ENCODE measurements at places on chromosomes 6 and 20.

DNA sequence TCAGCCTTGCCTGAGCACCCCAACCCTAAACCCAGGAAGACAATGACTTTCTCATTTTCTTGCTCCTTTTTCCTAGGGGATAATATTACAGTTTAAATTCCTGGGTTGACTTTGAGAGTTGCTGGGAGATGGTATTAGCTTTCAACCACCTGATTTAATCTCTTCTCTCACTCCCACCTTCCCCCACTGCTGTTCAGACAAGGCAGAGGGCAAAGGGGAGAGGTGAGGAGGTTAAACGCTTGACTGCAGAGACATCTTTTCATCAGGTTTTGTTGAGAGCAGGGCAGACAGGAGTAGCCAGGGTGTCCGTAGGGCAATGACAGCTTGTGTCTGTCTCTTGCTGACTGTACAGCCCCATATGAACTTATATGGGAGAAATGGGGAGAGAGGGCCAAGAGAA lies 811.2 kb downstream of the MAFB start:
- H3K36me3 ChIP-seq = no peaks in the 10 kb centered on the region
- H3K4me1 ChIP-seq = peaks cover 6% of the 10 kb centered on the region
- DNase-seq = no peak
- no peaks in the 10 kb centered on the region for H3K27me3 ChIP-seq
- H3K4me3 ChIP-seq = no peak overlapping the region

- no peaks in the 10 kb centered on the region for H3K36me3 ChIP-seq
- peaks cover 5% of the 10 kb centered on the region for H3K4me1 ChIP-seq
Observed at GRCh38 chr6:111888928-111889695, 15.9 kb upstream of the FYN start.

GRCh38 chr6:105593805-105594671 lies 191.2 kb upstream of the PREP start:
- no peak overlapping the region for H3K27ac ChIP-seq
- H3K36me3 ChIP-seq = no peaks in the 10 kb centered on the region
- no peaks in the 10 kb centered on the region for H3K4me1 ChIP-seq
- no peak overlapping the region for H3K4me3 ChIP-seq
- H3K27me3 ChIP-seq = no peaks in the 10 kb centered on the region
- DNase-seq = no peak

GRCh38 chr6:56958481-56958880 lies 3.6 kb downstream of the BEND6 start:
- no peaks in the 10 kb centered on the region for H3K27me3 ChIP-seq
- H3K27ac ChIP-seq = no peak overlapping the region
- no peak overlapping the region for H3K4me3 ChIP-seq

DNA sequence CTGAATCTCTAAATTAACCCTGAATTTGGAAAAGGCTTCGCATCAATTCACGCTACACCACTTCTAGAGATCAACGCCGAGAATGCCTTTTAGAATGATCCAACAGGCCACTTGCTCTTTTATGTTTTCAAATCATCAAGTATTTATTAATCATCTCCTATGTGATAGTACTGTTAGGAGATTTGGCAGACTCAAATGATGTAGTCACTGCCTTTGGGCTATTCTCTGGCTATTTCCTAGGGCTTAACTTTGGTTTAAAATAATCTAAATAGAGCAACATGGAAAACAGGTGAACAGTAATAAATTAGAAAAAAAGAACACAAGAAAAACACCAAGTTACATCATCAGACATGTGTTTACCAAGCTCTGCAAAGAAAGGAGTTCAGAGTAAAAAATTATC lies 140.3 kb downstream of the TENT5A start:
- no peaks in the 10 kb centered on the region for H3K27me3 ChIP-seq
- H3K27ac ChIP-seq = peak overlapping the region; percentile 12
- H3K4me3 ChIP-seq = no peak overlapping the region
- DNase-seq = no peak

- DNase-seq = no peak
- no peaks in the 10 kb centered on the region for H3K36me3 ChIP-seq
Observed at GRCh38 chr6:25717866-25718740, 36.4 kb upstream of the SLC17A4 start.

DNA sequence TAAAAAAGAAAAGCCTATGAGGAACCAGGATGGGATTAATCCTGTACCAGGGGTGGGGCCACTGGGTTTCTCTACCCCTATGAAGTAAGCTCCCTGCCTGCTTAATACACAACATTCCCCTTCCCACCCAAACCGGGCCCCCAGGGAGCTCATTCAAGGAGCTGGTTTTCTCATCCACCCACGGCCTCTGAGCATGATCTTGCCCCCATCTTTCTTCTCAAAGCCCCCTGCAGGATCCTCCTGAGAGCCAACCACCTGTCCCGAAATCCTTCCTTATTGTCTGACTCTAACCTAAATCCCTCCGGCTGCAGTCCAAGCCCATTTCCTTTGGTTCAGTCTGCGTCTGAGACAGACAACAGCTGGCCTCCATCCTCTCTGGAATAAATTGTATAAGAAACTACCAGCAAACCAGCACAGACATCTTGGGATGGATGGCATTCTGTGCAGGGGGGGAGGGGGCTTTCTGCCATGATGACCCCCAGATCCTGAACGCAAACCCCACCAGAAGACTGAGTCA lies 21.0 kb downstream of the KCNK5 start:
- H3K4me1 ChIP-seq = peaks cover 37% of the 10 kb centered on the region
- peak overlapping the region; percentile 42 for H3K27ac ChIP-seq
- peak; percentile 59 for DNase-seq
- H3K4me3 ChIP-seq = no peak overlapping the region
- H3K27me3 ChIP-seq = no peaks in the 10 kb centered on the region

DNA sequence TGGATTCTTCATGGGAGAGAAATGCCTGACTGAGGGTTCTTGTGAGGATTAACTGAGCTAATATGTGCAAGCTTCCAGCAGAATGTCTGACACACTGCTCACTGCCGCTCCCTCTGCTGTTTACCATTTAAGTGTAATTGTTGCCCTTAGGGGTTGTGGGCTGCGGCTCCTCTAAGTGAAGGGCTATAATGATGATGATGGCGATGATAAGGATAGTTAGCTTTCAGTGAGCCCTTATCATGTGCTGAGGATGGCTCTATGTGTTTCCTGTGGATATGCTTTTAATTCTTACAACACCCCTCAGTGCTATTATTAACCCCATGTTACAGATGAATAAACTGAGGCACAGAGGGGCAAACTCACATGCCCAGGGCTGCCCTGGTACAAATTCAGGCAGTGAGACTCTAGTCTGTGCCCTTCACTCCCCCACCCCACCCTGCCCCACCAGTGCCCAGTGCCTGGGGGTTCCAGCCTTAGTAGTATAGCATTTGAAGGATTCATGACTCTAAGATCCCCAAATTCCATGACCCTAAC lies 33.4 kb downstream of the TGM2 start:
- no peaks in the 10 kb centered on the region for H3K36me3 ChIP-seq
- peaks cover 31% of the 10 kb centered on the region for H3K4me1 ChIP-seq
- H3K4me3 ChIP-seq = no peak overlapping the region
- H3K27ac ChIP-seq = no peak overlapping the region

GRCh38 chr6:34110610-34111009 lies 35.3 kb downstream of the GRM4 start:
- no peak overlapping the region for H3K4me3 ChIP-seq
- no peak overlapping the region for H3K27ac ChIP-seq
- H3K4me1 ChIP-seq = no peaks in the 10 kb centered on the region
- H3K36me3 ChIP-seq = no peaks in the 10 kb centered on the region
- DNase-seq = no peak

Data from SJCRH30 (cell line).